ENCODE measurements at places on chromosomes 13 and 19.

DNA sequence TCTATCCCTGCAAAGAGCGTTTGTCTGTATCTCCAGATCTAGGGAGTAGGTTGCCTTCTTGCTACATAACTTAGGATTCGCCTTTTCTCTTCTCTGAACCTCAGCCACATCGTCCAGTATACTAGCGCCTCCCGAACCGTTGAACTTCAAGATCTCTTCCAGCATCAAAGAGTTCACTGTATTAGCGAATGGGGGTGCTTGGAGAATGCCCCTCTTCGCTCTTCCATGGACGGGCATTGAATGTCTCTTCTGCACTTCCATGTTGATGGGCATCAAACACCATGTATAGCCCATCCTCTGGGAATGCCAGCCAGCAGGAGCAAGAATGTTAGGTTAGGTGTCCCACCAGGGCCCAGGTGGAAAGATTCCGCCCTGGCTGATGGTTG lies 575 bp upstream of the OXGR1 start:
- no peak for DNase-seq

DNA sequence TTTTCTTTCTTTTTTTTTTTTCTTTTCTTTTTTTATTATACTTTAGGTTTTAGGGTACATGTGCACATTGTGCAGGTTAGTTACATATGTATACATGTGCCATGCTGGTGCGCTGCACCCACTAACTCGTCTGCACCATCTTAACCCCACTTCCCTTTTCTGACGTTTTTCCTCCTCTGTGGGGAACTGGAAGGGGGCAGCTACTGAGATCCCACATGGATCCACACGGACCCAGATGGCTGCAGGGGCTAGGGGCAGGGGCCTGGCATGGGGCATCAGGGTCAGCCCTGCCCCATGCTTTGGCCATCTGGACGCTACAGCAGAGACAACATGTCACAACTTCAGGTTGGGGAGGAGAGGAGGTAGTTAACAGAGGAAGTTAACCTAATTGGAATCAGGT lies 54.3 kb downstream of the RUBCNL start:
- no peak for DNase-seq

DNA sequence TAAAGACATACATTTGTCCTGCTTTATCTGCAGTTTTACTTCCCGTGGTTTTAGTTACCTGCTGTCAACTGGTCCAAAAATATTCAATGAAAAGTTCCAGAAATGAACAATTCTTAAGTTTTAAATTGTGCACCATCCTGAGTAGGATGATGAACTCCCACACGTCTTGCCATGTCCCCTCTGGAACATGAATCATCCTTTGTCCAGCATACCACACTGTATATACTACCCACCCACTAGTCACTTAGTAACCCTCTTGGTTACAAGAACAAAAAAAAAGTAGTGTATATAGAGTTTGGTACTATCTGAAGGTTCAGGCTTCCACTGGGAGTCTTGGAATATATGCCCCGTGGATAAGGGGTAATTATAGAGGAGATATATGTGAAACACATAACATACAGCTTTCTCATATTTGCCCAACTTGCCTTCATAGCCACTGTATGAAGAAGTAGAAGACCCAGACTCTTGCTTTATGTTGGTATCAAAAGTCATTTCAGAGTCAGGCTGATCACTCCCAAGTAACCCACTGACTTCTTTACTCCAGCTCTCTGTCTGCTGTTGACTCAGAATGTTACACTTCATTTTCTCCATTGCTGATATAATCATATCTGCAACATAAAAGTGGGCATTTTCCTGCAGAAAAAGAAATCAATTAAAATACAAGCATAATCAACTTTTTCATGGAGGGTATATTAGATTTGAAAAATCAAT lies 19.3 kb downstream of the RUBCNL start:
- no peak for DNase-seq

DNA sequence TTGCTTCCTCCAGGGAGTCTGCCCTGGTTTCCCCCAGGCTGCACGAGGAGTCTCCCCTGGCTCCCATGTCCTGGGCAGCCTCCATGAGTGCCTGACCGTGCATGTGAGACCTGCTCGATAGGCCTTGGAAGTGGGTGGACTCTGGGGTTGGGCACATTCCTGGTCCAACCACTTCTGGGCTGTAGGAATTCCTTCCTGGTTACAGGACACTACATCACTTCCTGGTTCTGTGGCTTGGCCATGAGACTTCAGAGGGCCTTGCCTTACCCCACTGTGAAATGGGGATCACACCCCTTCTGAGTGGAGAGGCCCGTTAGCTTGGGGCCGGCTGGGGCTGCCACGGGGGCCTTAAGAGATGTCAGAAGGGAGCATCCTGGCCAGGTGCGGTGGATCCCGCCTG lies 4.0 kb upstream of the ZNF628 start:
- no peak for DNase-seq

DNA sequence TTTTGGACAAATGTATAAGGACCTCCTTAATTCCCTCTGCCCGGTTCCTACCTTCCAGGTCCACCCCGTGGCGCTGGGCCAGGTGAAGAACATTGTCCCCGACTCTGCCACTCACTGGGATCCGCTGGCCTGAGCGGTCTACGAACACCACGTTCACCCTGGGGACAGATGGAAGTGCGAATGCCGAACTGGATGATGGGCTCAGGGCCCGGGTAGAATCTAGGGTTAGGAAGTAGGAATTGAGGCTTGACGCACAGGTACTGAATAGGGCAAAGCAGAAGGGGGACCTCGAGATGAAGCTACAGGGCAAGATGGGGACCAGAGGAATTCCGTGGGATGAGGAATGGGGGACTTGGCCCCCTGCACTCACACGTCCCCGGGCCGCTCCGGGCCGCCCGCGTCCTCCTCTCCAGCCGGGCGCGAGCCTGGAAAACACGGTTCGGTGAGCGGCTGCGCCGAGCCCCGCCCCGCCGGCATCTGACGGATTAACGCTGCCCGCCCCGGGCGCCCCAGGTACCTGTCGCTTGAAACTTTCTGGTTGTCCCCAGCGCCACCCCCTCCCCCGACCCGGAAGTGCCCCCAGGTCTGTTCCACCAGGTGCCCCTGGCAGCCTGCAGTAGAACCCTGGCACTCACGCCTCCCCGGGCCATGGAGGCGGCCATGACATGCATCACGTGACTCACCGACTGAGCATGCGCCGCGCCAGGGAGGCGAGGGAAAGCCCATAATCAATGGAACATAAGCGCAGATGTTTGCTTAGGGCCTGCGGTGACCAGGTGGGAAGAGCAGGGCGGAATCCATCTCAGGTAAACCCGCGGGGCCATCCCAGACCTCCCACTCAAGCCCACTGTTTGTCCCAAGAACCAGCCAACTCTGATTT lies at the start of gene FDX2:
FDX2 (minus strand) TSS at position 681 of the 880 bp plus-strand sequence; CDS start at position 662, 19 bp downstream.
- DNase-seq = peak; percentile 79

DNA sequence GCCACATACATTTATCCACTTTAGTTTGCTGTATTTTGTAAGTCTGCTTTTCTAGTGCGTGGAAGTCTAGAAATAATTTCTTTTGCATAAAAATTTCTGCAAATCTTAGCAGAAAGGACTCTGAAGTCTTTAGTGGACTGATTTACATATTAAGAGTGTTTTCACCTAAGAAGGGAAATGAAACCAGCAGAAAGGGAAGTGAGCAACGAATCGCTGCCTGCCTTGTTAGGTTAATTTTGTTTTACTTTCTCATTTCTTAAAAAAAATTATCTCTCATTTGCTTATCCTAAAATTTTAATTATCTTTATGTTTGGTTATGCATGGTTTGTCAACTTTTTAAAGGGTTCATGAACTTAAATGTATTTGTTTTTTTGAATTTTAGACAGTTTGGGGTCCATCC lies 767 bp upstream of the GPR18 start:
- no peak for DNase-seq

DNA sequence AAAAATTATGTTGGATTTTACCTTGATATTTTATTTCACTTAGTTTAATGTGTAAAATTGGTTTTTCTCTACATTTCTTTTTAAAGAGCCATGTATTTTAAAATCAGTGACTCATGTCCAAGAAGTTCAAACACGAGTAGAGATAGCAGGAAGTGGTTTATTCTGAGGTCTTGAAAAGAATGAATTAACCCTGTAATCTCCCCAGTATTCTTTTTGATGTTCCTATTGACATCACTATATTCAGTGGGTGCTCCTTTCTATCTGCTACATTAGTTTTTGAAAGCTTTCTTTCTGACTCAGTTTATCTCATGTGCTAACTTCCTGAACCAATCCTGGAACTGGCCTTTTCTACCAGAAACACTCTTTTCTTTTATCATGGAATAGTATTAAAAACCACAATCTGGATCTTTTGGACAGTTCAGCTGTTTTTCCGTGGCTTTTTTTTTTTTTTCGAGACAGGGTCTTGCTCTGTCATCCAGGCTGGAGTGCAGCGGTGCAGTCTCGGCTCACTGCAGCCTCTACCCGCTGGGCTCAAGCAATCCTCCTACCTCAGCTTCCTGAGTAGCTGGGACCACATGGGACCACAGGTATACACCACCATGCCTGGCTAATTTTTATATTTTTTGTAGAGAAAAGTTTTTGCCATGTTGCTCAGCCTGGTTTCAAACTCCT lies 114.9 kb downstream of the PCCA start:
- DNase-seq = no peak

- DNase-seq = peak; percentile 19
Measured at GRCh38 chr19:33819880-33820781, 23.5 kb downstream of the KCTD15 start.

GRCh38 chr19:31969016-31969415 lies 376.4 kb upstream of the ZNF507 start:
- DNase-seq = no peak

DNA sequence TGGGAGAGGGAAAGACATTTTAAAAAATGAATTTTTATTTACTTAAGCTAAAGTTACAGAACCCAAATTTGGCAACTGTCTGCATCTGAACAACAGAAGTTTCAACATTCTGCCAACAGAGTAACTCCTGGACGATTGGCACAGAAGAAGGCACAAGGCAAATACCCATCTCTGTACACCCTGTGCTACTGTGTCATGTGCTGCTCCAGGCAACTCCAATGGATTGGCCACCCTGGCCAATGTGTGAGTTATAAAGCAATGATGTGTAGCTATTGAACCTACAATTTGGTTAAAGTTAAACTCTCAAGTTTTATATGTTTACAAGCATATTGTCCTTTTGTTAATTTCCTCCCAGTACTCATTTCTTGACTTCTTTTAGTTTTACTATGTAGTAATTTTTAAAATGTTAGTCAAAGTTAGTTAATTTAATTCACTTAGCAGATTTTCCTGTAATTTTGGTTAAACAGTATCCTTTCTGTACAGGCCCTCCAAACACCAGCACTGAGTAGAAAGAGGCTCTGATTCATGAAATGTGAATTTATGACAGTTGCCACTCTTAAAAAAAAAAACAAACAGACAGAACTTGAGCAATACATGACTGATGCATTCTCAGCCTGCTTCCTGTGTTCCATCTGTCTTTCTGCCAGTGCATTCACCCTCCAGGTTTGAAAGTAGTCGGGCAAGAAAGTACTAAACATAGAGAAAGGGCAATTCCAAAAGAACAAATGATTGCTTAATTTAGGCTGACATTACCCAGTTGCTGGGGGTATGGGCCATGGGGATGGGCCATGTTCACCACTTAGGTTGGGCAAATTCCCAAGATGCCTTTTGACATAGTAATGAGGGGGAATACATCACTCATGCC lies 5.9 kb downstream of the STARD13 start:
- DNase-seq = no peak

GRCh38 chr13:108948251-108948671 lies 318.9 kb downstream of the MYO16 start:
- no peak for DNase-seq

- DNase-seq = no peak
Measured at GRCh38 chr13:85347251-85347650, 452.0 kb downstream of the SLITRK6 start.

- DNase-seq = no peak
Measured at GRCh38 chr13:35165205-35165604, 223.1 kb downstream of the NBEA start.

- DNase-seq = no peak
Measured at GRCh38 chr13:103615771-103616170, 549.6 kb upstream of the SLC10A2 start.

DNA sequence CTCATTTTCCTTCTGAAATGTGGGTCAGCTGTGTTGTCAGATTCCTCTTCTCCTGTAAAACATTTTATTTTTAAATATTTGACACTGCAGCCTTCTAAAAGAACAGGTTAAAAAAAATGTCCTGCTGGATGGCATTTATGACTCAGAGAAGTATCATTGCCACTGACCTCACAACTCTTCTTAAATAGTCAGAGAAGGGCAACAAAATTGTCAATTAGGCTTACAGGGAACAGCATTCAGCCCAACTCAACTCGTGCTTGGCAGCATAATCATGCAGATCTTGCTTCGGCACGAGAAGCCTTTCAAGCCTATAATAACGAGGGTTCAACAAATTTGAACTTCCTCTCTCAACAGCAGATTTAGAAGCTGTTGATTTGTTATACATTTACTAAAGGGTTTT lies 296.7 kb upstream of the DACH1 start:
- DNase-seq = no peak

DNA sequence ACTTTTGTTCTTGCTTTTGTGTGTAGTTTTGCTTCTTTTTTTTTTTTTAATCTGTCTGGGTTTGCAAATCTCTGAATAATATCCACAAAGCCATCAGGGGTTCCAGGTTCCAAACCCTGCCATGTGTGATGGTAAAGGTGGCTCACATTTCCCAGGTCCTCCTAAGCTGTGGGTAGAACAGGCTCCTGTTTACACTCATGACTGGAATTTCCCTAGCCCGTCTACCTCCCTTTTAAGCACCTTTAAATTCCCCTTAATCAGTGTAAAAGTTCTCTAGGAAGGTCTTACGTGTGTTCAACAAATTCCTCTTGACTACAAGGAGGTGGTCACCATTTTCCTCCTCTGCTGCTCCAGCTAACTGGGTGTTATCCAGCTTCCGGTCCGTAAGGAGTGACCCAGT lies 62.8 kb downstream of the EFNB2 start:
- DNase-seq = no peak

DNA sequence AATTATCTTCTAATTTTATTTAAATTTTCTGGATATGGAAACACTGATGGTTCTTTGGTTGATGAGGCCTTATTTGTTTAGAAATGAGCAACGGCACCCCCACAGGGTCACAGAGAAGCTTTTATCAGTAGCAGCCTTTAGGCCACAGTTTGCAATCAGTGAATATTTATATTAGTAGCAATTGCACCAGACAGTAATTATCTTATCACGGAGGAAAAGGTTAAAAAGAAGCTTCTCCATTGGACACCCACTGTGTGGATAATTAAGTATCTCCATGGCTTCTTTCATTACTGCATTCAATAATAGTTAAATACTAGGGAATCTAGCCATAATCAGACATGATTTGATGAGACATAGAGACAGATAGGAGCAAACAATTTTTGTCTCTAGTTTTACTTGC lies 2099.2 kb upstream of the PCDH20 start:
- no peak for DNase-seq

DNA sequence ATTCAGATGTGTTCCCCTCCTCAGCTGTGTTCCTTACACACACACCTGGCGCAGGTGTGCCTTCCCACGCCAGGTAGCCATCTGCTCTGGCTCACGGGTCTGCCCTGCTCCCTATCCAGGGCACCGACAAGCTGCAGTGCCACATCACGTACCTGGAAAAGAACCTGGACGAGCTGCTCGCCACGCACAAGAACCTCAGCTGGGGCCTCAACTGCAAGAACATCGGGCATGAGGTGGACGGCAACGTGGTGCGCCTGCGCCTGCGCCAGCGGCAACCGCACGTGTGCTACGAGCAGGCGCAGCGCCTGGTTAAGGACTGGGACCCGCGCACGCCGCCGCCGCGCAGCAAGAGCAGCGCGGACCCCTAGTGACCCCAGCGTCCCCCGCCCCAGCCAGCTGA lies 26.5 kb upstream of the CASP14 start:
- no peak for DNase-seq

Data from NCI-H1436 (cell line).